ENCODE measurements at places on chromosomes 6 and 20.

DNA sequence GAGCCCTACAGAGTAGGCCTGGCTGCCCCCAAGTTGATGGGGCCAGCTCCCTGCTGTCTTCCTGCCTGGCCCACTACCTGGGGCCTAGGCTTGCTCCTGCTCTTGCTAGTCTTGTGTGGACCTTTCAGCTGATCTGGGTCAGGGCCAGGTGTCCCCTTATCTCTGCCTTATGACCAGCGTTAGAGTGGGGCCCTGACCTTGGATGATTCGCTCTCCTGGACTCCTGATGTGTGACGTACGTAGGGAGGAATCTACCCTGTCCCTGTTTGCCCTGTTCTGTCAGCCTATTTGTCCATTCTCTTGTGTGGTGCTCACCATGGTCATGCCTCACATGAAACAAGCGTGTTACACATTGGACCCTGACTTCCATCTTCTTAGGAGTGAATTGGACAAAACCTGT is 571.8 kb downstream of the QKI start:
- DNase-seq, result no peak

- DNase-seq, result no peak
Measured at GRCh38 chr6:23016696-23017095, 447.3 kb downstream of the HDGFL1 start.

DNA sequence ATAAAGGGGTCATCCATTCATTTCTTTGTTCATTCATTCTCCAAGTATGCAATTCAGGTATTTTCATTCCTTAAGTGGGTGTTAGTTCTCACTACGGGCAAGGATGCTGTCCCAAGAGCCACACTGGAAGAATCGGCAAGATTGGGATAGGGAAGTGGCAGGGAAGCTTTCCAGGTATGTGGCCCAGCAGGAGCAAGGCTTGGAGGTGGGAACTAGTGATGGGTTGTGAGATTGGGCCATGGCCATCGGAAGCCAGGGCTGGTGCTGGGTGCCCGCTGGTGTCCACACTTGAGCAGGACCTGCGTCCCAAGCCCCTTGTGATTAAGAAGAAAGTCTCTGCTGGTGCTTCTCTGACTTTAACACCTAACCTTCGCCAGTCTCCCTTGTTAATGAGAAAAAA is 15.1 kb downstream of the VSTM2L start:
- no peak for DNase-seq

- peak; percentile 77 for DNase-seq
Measured at GRCh38 chr20:31712112-31712553, 10.5 kb downstream of the BCL2L1 start.

- DNase-seq, result peak; percentile 51
Measured at GRCh38 chr6:108699290-108700041, 138.7 kb downstream of the FOXO3 start.

GRCh38 chr6:1468126-1468525 is 78.8 kb downstream of the FOXF2 start:
- no peak for DNase-seq

- no peak for DNase-seq
Measured at GRCh38 chr6:79544299-79544927, 7.2 kb upstream of the LCA5 start.

DNA sequence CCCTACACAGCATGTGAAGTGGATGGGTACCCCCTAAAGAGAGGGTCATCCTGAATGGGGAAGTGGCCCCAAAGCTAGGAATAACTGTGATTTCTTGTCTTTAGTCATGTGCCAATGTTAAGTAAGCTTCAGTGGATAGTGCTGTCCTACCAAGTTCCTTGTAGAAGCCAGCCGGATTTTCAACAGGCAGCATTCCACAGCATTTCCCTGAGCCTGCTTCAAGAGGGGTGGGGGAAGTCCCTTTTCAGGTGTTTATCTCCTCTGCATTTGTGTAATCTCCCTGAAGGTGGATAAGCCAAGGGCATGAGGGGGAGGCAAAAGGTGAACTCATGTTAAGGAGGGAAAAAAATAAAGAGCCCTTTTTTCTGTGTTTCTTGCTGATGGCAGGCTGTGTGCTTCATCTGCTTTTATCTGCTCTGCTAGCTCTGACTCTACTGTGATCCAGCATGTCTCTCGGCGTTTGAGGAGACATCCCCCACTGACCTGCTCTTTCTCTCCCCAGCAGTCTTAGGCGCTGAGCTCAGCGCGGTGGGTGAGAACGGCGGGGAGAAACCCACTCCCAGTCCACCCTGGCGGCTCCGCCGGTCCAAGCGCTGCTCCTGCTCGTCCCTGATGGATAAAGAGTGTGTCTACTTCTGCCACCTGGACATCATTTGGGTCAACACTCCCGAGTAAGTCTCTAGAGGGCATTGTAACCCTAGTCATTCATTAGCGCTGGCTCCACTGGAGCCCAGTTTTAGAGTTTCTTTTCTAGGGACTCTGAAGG is 1.9 kb downstream of the EDN1 start:
- no peak for DNase-seq

DNA sequence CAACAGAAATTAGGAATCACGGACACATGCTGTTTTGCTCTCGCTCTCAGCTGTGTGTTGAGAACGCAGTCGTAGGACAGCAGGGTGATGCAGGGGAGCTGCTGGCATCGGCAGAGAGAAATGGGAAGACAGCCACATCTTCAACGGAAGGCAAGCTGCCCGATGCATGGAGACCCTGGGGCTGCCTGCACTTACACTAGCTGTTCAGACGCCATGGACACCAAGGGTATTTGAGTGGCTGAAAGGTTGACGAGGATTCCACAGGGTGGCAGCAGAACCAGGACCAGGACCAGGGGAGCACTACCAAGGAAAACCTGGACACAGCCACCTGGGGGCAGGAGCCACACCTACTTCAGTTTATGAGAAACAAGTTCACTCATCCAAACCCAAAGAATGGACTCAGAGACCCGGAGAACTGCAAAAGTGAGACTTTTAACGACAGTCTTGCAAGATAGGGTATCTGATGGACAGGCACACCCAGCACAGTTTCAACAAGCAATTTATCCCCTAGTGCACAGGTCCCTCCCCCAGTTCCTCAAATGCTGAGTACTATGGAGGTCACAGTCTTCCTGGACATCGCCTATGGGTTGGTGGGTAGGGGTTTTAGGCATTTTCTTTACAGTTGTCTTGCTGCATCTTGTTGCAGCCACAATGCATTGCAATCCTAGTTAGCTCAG is 56.3 kb upstream of the ENTPD6 start:
- DNase-seq, result no peak

GRCh38 chr6:32151181-32151862 is 417 bp downstream of the PRRT1 start:
- no peak for DNase-seq

DNA sequence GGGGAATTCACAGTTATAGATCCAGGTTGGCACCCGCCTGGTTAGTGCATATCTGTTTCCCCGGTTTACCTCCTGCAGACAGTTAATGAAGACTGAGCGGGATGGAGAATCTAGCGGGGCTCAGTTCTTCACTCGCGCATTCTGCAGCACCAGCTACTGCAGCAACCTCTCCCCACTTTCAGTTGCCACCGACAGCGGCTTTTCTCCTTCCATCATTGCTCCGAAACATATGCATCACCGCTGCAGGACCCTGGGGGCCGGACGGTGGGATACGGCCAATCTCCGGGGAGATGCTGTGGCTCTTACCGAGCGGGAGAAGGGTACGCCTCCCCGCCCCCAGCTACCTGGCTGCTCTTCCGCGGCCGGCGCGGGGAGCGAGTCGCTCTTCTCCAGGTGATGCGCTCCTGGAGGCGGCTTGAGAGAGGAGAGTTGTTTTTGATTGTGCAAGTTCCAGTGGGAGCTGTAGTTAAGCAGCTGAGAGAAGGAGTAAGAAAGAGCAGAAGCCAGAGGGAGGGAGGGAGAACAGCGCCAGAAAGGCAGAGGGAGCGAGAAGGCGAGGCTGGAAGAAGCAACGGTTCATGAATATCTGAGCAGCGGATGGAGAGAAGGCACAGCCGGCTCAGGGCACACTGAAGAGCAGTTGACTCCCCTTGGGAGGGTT is at the start of gene SGK1:
Gene SGK1 (minus strand): TSS at position 642 of the 661 bp plus-strand sequence. CDS start 652 bp downstream, outside the sequence.
- DNase-seq, result no peak

All from NCI-H2029 treated with DMSO at 0.1 percent for 48 hours (cell line).